ENCODE measurements at places on chromosomes 5 and 9.

DNA sequence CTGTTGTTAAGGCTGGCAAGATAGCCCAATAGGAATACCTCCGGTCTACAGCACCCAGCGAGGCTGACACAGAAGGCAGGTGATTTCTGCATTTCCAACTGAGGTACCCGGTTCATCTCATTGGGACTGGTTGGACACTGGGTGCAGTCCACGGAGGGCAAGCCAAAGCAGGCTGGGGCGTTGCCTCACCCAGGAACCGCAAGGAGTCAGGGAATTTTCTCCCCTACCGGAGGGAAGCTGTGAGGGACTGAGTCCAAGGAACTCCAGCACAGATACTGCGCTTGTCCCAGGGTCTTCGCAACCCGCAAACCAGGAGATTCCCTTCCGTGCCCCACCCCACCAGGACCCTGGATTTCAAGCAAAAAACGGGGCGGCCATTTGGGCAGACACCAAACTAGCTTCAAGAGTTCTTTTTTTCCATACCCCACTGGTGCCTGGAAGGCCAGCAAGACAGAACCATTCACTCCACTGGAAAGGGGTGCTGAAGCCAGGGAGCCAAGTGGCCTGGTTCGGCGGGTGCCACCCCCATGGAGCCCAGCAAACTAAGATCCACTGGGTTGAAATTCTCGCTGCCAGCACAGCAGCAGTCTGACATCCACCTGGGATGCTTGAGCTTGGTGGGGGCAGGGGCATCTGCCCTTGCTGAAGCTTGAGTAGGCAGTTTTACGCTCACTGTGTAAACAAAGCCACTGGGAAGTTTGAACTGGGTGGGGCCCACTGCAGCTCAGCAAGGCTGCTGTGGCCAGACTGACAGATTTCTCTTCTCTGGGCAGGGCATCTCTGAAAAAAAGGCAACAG, 647.2 kb downstream of the BNC2 start:
- DNase-seq = no peak

GRCh38 chr9:130938652-130939404, at the start of gene FIBCD1:
FIBCD1 (minus strand) TSS chr9:130939247; CDS start chr9:130938607, 640 bp downstream.
- DNase-seq = peak; percentile 30

DNA sequence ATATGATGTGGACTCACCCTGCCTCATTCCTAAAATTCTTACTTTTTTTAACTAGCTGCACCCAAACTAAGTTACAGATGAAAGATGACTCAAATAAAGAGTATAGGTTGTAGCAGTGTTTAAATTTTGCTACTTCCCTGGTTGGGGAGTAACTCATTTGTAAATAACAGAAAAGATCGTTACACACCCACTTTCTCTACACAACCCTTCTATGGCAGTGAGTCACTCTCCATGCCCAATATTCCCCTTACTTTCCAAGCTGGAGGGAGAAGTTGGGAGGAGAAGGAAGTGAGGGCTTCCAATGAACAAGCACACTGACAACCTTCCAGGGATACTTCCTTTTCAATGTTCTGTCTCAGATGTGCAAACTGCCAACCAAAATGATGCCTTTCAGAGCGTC, 1.9 kb downstream of the RASEF start:
- no peak for DNase-seq

- DNase-seq = peak; percentile 56
Observed at GRCh38 chr5:133321833-133322420, 270.1 kb downstream of the HSPA4 start.

- no peak for DNase-seq
Observed at GRCh38 chr5:38433160-38433861, 123.1 kb downstream of the LIFR start.

DNA sequence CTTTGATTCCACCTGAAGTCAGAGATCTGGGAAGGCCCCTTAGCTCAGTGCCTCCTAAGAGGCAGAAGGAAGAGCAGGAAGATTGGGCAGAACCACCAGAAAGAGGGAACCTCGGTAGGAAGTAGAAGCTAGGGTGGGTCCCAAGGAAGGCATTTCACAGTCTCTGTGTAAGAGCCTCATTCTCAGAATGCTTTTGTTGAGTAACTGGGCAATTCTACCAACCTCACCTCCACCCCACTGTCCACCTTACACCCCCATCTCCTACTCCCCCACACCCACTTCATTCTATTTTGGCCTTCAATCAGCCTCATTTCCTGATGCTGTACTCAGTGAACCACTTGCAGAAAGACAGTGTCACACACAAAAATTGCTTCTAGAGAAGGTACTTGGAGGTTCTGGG, 3.5 kb downstream of the HBEGF start:
- no peak for DNase-seq

DNA sequence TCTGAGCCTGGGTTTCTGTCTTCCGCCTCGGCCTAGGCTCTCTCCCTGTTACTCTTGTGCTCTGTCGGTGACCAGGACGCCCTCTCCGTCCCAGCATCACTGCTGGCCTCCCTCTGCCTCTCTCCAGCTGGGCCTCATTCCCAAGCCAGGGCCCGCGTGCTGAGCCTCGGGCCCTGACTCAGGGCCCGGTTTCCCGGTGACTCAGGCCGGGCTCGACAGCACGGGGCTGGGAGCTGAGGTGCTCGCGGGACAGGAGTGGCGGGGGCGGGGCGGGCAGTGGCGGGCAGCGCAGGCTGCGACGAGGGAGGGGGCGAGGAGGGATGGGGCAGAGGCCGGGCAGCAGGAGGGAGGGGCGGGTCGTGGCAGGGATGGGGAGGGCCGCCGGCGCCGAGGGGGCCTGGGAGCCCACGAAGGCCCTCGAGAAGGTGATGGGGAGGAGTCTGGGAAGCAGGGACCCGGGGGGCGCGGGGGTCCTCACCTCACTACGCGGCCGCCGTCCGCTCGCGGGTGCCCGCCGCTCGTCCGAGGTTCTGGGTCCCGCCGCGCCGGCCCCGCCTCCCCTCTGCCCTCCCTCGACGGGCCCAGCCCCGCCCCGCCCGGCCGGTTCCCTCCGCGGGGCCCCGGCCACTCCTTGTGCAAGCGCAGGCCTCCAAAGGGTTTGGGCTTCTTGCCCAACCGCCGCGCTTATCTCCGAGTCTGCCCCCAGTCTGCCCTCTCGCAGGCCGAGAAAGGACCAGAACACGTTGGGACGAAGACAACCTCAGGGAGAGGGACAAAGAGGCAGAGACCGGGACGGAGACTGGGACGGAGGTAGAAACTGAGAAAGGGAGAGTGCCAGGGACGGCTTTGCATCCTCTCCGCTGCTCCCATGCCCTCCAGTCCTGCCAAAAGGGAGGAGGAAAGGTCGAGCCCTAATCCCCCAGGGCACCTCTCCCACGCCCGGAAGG, at the start of gene ARAP3:
ARAP3 (minus strand) TSS at position 536 of the 947 bp plus-strand sequence. CDS start 1,744 bp downstream, outside the sequence.
- DNase-seq = peak; percentile 55

DNA sequence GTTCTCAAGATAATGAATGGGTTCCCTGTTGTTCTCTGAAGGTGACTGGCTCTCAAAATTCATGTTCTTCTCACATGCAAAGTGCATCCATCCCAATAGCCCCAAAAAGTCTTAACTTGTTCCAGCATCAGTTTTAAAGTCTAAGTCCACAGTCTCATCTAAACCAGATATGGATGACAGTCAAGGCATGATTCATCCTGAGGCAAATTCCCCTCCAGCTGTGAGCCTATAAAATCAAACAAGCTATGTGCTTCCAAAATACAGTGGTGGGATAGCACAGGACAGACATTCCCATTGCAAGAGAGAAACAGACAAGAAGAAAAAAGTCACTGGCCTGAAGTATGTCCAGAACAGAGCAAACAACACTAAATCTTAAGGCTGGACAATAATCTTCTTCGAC, 25.4 kb downstream of the FBXO10 start:
- DNase-seq = no peak

DNA sequence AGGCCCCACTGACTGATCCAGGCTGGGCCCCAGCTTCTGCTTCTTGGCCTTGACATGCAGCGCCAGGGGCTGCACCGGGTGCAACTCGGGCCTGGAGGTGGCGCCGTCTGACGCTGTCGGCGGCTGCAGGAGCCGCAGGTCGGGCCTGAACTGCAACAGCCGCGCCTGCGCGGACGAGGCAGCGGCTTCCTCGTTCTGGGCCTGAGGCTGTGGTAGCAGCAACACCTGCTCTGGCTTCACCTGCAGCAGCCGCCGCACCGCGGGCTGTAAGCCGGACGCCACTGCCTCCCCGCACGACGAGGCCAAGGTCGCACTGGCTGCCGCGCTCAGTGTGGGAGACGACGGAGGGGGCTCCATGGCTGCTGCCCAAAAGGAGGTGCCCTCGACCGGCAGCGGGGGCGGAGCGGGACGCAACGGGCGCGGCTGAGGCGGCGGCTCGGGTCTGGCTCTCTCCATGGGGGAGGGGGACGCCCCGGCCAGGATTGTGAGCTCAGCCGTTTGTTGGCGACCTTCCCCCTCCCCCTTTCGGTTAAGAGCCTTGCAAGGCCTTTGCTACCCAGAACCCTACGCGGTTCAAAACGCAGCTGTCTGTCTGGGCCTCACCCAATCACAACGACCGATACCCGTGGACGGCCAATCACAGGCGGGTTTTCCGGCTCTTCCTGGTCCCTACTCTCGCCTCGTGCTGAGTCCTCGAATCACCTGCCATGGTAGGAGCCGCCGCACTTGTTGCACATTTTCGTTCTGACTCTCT, 438 bp downstream of the SOX30 start:
- peak; percentile 83 for DNase-seq

DNA sequence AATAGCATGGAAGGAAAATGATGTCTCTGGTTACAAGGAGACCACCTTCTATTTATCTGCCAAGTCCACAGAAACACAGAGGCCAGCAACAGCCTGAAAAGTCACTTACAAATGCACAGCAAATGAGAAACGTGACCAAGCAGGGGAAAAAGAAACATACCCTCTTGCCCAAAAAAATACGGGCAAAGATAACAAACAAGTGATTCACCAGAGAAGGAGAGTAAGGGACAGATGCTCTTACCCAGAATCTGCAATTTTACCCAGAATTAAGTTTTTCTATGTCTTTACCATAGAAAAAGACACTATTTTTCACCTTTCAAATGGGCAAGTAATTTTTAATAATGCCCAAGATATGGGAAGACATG, 28.1 kb downstream of the CAMSAP1 start:
- DNase-seq = no peak

GRCh38 chr9:108838017-108838416, 17.8 kb downstream of the ACTL7B start:
- no peak for DNase-seq

- DNase-seq = no peak
Observed at GRCh38 chr5:28301712-28302111, 1263.3 kb upstream of the CDH9 start.

GRCh38 chr5:66810848-66811261, 214.7 kb downstream of the MAST4 start:
- no peak for DNase-seq

DNA sequence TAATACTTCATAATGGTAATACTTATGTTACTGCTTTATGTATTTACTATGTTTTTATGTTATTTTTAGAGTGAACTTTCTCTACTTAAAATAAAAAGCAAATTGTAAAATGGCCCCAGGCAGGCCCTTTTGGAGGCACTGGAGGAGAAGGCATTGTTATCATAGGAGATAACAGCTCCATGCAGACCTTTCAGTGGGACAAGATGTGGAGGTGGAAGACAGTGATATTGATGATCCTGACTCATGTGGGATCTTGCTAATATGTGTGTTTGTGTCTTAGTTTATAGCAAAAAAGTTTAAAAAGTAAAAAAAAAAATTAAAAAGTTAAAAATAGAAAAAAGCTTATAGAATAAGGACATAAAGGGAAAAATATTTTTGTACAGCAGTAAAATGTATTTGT, 74.5 kb downstream of the IQGAP2 start:
- DNase-seq = no peak

GRCh38 chr9:36971935-36972488, 62.1 kb downstream of the PAX5 start:
- DNase-seq = no peak

DNA sequence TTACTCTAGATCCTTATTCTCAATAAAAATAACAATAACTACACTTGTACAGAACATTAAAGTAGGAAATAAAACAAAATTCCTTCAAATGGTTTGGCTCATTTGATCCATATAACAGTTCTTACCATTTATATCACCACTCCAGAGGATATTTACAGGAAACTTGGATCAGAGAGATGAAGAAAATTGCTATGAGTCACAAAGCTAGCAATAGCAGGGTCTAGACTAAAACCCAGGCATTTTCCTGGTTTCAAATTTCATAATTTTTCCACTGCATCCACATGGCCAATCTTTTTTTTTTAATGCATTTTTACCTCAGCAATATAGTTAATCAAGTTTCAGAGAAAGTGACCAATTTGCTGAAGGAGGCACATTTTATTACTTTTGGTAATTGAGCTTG, 299.2 kb downstream of the ELAVL2 start:
- DNase-seq = no peak

DNA sequence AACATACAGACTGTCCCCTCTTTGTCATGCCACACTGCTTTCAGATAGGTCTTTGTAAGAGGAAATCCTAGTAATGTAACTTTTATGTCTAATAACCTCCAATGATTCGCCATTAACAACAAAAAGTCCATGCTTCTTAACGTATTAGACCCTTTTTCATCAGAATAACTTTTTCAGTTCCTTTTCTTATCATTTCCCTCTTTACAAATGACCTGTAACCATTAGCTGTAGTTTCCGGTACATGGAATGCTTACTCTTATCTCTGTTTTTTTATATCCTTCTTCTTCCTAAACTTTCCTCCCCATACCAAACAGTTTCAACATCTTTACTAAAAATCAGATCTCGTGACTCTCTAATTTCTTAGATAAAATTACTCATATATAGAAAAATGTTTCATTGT, 268.9 kb upstream of the TYRP1 start:
- DNase-seq = no peak

DNA sequence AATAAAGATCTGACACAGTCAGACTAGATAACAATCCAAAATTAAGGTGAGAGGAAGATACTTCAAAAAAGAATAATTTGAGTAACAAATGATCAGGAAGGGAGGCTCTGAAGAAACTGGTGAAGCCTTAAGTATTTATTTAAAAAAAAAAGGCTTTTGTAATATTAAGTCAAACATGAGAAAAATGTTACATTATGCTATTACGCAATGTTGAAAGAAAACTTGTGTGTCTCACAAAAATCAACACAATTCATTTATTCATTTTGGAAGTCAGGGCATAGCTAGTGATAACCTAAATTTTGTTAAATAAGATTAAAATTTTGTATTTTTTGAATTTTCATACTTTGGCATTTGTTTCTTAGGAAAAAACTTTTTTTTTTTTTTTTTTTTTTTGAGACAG, 28.2 kb downstream of the WDR41 start:
- no peak for DNase-seq

DNA sequence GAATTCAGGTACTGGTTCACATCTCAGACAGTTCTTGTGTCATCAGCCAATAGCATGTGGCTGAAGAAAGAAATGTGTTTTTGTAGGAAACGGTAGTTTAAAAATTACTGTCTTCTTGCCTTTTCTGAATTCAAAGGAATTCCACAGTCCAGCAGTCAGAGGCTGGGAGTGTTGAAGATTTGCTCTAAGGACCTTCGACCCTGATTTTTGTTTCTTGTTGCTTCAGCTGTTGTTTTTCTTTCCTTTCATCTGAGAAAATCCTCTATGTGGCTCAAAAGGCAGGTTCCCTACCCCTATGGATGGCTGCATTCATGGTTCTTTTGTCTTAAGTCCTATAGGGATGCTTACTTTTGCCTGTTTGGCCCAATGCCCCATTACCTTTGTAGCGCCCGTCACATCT, 304.9 kb downstream of the TMEM167A start:
- no peak for DNase-seq
